ENCODE measurements at places on chromosomes 1 and 21.

DNA sequence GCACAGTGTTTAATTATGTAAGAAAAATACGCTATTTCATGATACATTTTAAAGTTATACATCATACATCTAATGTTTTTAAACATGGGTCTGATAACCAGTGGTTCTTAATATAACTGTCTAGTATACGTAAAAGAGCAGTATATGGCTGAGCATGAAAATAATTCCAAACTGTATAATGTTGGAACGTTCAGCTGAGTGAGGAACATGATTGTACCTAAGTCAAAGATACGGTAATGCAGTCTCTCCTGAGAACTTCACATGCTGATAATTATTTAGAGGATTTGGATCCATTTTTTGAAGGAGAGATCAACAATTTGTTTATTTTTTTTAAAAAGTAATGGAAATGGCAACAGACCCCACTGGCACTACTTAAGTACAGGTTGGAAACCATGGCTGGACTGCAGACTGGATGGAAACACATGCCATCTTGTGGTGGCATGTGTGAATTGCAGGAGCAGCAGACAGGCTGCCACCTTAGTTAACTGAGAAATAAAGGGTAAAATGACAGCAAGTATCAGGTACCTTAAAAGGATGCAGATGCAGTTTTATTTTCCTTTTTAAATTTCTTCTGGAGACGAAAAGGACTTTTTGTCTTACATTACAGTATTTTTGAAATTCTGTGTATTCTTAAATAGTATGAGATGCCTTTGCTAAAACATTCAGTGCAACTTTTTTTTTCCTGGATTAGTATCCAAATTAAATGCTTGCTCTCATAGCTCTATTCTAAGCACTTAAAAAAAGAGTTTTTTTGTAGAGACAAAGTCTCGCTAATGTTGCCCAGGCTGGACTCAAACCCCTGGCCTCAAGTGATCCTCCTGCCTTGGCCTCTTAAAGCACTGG, 73.8 kb downstream of the MTR start:
- DNase-seq, result no peak

DNA sequence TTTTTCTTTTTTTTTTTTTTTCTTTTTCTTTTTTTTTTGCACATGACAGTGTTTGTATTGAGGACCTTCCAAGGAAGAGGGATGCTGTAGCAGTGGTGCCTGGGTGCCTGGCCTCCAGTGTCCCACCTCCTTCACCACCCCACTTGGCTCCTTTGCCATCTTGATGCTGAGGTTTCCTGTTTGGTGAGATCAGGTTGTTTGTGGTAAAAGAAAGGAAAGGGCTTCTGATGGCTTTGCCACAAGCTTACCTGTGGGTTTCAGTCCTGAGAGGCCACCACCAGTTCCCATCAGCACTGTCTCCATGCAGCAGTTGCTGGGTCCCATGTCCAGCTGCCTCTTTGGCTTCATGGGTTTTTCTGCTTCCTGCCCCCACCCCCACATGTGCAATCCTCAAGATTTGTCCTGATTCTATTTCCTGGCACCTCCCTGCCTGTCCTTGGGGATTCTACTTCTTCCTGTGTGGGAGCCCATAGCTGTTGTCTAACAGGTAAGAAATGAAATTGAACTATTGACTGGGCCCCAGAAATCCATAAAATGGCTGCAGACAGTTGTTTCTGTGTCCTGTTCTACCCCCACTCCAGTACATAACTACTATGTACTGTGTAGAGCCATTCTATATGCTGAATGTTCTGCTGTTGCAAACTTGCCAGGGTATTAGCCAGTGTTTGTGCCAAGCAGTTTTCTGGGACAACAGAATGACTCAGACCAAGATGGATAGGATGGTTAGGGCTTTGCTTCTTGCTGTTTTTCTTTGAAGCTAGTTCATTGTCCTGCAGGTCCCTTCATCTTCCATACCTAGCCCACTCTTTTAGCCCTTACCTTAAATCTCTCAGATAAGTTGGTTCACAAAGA, 4.2 kb upstream of the CCDC28B start:
- no peak for DNase-seq

- no peak for DNase-seq
These were observed 150.5 kb upstream of the GRIK3 start for GRCh38 chr1:37184789-37185188.

DNA sequence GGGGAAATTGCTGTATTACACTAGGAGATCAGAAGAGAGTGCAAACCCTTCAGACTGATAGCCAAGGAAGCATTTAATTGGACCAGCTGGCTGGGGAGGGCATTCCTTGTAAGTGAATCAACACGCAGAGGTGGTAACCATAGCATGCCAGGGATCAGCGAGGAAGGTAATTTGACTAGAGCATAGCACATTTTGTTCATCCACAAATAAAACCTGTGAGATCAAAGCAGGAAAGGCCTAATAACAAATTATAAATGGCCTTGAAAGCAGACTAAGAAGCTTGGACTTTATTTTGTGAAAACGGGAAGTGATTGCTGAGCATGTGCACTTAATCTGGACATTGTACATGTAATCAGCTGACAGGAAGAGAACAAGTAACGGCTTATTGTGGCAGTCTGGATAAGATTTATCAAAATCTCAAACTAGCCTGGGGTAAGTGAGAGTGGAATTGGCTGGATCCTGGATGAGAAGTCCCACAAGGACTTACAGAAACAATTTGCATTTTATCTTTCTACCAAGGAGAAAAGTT, 11.7 kb upstream of the CD55 start:
- DNase-seq, result no peak

DNA sequence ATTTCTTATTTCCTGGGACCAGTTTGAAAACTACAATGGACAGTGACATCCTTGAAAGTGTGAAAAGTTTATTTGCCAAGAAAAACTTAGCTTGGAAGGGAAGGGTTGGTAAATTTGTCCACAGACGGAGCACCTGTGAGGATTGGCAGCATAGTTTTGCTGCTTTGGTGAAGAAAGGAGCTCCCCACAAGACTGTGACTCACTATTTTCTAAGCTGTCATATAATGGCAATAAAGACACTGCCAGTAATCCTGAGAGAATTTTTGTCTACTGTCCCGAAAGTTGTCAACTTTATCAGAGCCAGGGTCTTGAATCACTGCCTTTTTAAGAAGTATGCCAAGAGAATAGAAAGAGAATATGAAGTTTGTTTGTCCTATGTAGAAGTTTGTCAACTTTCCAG, 230.8 kb downstream of the NEGR1 start:
- no peak for DNase-seq
